Activated CD4-positive, alpha-beta T cell treated with anti-CD3 and anti-CD28 coated beads, Interleukin-2, amount 50 U/mL, for 16 hours (primary cell): ENCODE measurements at places on chromosomes 4 and X.

DNA sequence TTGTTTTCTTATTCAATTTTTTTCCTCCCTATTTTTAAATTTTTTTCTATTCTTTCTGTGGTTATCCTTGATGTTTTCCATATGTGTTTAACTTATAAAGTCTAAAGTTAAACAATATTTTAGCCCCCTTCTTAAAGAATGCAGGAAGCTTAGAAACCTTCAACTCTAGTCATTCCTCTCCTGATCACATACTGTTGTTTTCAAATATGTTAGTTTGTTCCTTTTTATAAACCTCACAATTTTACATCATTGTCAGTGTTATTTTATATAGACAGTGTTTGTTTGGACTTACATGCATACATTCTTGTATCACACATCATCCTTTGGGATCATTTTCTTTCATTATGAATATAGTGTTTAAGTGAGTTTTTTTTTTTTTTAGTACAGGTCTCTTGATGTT lies 31.6 kb downstream of the KANTR start:
- DNase-seq = no peak

DNA sequence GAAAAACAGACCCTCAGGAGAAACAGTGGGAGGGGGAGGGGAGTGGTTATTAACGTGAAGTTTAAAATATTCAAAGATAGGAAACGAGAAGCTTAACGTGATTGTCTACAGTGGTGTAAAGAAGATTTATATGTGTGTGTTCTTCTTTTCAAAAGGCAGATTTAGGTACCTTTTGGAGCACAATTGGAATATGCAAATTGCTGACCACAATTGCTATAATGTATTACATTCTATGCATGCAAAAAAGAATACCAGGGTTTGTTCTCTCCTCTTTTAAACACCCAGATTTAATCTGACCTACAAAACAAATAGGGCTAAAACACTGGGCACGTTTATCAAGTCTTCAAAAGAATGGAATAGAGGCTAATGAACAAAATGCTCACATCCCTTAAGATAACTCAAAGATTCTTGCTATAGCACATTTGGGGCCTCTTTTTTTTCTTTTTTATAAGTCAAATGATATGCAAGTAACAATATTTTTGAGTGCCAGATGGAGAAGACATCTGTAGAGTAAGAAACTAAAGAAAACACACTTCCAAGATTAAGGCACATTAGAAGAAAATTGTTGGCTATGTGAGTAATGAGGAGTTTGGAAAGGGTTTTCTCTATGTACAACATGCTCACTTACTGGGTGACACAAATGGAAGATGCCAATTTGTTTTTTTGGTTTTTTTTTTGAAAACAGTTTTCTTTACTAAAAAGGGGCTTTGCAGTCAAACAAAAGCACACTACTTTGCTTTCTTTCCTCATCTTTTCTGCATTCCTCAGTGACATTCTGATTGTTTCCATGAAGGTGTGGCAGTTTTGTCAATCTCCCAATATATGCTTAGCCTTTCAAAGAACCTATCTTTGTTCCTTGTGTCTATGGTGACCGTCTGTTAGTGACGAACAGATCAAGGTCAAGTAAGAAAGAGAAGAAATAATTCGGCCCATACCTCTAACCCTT lies 240.3 kb downstream of the PALLD start:
- DNase-seq = no peak

- DNase-seq = no peak
Measured at GRCh38 chr4:158197194-158197776, 13.0 kb upstream of the TMEM144 start.

DNA sequence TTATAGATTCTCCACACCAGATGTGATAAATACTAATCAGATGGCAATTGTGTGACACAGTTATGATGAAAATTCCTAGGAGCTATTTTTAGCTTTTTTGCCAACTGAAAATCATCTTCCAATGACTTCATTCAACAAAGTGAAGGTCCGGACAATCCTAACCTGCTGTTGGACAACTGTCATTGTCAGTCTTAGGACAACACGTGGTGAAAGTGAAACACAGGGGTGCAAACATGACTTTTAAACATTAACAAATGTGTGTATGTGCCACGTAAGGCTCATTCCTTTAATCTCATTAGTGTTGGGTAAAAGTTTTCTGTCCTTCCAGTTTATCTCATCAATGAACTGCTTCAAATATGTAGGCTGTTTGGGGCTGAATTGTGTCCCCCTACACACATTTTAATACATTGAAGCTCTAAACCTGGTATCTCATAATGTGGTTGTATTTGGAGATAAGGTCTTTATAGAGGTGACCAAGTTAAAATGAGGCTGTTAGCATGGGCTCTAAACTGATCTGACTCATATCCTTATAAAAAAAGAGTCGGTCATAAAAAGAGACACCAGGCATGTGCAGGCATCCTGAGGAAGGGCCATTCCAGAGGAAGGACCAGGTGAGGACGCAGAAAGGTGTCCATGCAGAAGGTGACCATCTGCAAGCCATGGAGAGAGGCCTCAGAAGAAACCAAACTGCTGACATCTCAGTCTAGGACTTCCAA lies 41.2 kb upstream of the SMAD1 start:
- no peak for DNase-seq

GRCh38 chr4:24646798-24647460 lies 62.6 kb upstream of the DHX15 start:
- no peak for DNase-seq

DNA sequence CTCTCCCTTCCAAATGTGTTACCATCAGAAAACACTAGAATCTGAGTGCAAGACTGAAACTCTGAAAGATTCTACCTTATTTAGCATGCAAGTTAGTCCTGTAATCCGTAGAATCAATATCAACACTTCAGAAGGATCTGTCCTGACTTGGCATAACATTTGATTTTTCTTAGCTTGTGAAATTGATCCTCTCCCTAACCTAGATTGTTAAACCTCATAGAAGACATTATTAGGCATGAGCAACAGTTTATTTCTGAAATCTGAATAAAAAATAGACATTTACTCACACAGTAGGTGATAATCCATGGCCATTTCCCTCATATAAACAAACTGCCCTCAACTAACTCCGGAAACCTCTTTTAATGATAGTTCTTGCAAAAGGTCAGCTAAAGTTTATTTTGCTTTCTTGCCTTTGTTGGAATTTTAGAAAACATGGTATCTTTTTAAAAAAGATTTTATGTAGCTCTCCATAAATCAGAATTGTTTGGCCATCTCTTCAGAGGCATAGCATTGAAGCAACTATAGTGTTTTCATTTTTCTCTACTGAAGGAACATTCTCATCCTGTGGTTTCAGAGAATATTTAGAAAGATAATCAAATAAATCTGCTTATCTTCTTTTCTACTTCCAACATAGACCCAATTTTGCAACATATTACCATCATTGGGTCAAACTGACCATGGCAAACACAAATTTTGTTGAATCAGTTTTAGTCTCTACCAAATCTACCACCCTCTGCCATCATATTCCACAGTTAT lies 38.5 kb upstream of the PDLIM5 start:
- DNase-seq = no peak

DNA sequence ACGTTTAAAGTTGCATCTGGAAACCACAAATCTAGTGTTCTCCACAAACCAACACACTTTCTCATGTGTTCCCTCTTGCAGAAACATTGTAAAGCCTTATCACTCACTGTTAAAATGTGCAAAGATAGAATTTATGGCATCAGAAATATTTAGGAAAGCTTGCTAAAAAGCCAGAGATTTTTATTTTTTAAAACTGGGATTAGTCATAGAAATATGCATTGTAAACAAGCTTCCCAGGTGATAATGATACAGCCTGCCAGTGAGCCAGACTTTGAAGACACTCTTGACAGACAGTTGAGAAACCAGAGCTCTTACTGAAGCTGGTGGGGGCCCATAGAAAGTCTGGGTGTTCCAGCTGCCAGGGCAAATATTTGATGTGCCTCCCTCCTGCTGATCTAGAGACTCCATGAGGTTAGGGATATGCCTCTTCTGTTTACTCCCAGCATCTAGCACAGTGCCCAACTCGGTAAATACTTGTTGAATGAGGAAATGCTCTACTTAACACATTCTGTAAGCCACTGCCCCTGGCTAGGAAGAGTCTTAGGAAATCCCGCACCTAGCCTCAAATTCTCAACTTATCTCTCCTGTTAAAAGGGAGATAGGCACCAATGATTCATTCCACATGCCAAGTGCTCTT lies 179.0 kb upstream of the RASGEF1B start:
- no peak for DNase-seq

- peak; percentile 58 for DNase-seq
Measured at GRCh38 chrX:132216806-132217202, 2.4 kb downstream of the RAP2C start.

DNA sequence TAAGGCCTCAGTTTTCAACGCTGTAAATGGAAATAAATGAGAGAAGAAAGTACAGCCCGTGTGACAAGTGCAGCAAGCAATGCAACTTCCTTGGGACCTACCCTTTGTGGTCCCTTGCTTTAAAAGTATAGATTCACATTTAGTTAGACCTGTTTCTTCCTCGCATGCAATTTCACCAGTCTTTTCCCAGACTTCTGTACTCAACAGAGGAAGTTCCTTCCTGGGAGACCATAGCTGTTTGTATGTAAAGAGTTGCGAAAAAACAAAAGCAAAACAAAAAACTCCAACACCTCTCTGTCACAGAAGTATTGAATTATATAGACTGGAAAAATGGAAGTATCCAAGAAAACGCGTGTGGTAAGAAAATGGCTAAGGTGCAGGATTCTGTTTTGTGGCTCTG lies 1.1 kb upstream of the IRF2 start:
- DNase-seq = no peak

DNA sequence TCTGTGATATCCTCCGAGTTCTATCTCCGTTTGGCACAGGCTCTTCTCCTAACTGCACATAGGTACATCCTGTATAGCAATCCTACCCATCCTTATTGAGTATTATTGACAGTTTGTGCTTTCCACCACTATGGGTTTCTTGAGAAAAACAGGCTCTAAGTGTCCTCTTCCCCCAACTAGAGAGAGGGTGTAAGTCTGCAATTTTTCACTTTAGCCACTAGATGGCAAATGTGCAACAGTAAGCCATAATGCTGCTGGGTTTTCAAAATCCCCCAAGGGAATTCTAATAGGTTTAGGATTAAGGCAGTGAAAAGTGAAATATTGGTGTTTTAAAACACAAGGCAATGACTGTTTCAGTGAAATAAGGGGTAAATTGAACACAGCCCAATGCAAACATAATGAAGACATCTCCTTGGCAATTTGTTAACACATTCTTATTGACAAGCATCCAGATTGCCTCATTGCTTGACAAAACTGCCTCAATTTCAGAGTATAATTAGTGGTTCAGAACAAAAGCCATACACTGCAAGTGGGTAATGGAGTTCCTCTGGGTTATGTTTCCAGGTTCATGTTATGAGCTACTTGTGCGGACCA lies 239.0 kb upstream of the HTR2C start:
- peak; percentile 5 for DNase-seq

DNA sequence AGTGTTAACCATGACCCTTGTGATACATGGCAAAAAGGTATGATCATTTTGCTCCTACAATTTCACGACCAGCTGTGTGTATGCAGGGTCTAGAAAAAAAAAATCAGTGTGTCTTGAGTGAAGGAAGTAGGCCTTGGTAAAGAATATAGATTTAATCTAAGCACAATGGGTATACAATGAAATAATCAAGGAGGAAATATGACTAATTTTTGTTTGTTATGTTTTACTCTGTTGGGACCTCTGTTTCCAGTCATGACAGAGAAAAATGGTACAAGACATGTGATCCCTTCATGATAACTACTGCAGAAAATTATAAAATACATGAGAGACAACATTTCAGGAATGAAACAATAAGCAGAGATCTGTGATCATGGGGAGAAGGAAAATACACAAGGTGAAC lies 835.5 kb downstream of the PDHA2 start:
- DNase-seq = no peak

DNA sequence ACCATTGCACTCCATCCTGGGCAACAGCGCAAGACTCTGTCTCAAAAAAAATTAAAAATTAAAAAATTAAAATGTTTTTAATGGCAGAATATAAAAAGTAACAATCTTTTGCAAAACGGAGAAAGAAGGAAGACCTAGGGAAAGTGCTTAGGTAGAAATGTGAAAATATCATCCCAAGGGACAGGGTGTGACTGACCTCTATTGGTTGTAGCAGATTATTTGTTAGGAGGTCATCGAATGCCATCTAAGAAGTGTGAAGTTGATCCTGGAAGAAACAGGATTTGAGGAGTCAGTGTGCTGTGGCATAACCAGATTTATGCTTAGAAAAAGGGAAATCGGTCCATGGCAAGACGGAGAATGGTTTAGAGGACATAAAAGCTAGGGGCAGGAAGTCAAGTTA lies 18.1 kb upstream of the C4orf36 start:
- DNase-seq = no peak

GRCh38 chrX:155389634-155390033 lies 7.7 kb downstream of the F8A2 start:
- no peak for DNase-seq

DNA sequence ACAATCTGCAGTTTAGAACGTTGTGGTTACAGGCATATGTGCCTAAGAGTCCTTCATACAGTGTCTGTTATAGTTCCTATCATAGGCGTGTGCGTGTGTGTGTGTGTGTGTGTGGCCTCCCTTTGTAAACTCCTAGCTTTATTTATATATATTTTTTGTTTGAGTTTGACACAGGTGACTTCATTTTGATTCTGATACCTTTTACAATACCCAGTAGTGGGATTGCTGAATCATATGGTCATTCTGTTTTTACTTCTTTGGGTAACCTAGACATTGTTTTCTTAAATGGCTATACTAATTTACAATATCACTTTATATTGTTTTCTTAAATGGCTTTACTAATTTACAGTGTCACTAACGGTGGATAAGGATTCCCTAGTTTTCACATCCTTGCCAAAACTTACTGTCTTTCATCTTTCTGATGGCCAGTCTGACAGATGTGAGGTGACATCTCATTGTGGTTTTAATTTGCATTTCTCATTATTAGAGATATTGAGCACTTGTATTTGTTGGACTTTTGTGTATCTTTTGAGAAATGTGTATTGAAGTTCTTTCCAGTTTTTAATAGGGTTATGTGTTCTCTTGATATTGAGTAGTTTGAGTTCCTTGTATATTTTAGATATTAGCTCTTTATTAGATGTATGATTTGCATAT lies 211.1 kb upstream of the NUDT6 start:
- DNase-seq = no peak

- no peak for DNase-seq
Measured at GRCh38 chrX:10612215-10612614, 8.2 kb downstream of the MID1 start.

- DNase-seq = no peak
Measured at GRCh38 chrX:9532349-9532748, 67.5 kb downstream of the TBL1X start.

- no peak for DNase-seq
Measured at GRCh38 chr4:51930557-51930956, 87.6 kb downstream of the DCUN1D4 start.

- peak; percentile 44 for DNase-seq
Measured at GRCh38 chrX:153924149-153924861, 1.8 kb downstream of the ARHGAP4 start.

DNA sequence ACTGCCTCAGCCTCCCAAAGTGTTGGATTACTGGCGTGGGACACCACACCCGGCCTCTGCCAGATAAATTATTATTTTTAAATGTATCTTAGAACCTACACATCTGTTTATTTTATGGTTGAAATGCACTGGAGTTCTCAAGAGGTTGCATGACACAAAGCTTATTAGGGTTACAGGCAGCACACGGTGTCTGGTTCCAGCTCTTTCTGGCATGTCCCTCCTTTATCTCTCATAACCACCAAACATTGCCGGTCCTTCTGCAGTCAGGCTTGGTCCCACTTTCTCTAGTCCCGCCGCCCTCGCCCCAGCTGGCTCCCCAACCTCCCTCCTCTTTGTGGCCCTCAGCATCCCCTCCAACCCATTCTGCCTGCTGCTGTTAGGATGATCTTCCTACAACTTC lies 39.7 kb upstream of the SPRY1 start:
- DNase-seq = no peak
